Urothelium cell line (cell line): ENCODE measurements at places on chromosomes 3 and 15.

DNA sequence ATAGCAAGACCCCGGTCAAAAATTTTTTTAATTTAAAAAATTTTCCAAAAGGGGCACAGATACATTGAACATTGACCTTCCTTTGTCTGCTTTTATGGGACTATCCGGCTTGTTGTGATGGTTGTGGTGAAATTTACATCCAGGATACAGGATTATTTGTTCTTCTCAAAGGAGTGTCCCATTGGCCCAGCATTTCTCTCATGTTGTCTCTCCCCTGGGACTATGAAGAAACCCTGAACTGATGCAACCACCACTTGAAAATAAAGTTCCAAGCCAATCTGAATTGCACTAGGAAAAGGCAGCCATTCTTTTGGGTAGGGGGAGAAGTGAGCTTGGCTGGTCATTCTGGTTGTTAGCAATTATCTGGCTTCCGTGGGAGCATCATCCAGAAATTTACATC is 58.4 kb downstream of the PPARG start:
- no peak for DNase-seq

DNA sequence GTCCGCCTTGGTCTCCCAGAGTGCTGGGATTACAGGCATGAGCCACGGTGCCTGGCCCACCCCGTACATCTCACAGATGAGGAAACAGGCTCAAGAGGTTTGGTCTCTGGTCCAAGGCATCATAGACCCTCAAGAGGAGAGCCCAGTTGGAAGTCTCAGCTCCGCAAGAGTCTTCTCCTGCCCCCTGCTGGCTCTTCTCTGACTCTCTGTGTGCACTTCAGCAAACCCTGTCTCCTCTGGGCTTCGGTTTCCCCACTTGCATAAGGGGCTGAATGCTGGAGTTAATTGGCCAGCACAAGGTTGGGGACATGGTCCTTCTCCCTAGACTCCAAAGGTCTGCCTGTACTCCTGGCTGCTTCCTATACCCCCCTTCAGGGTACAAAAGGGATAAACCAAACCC is 3.9 kb downstream of the MST1R start:
- no peak for DNase-seq

DNA sequence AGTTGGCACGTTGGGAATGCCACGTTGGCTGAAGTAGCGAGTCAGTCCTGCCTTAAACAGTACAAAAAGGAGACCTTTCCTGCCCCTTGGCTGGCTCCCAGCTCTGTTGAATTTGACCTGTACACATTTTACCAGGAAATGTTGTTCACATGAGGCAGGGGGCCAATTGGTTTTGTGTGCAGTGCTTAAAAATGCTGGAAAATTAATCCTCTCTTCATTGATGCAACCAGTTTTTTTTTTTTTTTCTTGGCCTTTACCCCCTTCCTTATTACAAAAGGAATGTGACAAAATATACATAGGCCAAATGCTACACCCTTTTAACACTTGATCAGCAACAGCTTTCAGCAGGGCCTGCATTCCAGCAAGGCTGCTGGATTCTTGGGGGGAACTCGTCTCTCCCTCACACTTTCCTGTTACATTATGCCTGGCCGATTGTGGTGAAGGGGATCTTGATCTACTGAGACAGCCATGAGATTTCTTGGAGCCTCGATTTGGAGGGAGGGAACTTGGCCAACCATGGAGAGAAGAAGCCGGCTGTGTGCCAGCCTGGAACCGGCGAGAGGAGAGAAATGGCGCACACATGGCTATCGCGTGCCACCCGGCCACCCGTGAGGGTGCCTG is 93.1 kb downstream of the DNASE1L3 start:
- no peak for DNase-seq

- DNase-seq, result no peak
Measured at GRCh38 chr3:189363590-189364255, 192.0 kb downstream of the TPRG1 start.
